Stimulated activated CD4-positive, alpha-beta T cell treated with anti-CD3 and anti-CD28 coated beads, Interleukin-4, amount 100 ng/mL, for 48 hours (primary cell): ENCODE measurements at places on chromosomes 16 and 17.

- DNase-seq: no peak
Measured at GRCh38 chr17:73089322-73090317, 2.9 kb downstream of the SLC39A11 start.

GRCh38 chr17:74768069-74768762 is 7.9 kb downstream of the NAT9 start:
- DNase-seq: no peak

DNA sequence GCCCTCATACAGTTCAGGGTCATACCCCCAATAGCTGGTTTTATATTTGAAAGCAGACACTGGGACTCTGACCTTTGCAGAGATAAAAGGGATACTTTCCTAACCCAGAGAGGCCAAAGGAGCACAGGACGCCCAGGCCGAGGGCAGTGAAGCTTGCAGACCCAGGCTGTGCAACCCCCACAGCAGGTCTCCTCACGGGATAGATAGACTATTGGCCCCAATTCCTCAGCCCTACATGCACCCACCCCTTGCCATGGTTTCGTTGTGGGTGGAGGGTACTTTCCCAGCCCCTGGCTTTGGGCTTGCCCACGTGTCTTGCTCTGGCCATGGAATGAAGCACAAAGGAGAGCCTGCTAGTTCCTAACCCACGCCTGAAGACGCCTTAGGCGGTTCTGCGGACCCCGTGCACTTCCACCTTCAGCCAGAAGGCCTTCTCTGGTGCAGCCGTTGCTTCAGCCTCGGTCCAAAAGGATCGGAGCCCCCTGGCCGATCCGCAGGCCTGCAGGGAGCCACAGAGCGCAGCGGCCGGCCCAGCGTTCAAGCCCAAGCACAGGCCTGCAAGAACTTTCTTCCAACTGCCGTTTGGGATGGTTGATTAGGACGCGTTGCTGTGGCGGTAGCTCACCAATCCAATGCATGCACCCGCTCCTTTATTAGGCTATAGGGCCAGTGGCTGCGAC is 9.8 kb upstream of the BRCA1 start:
- DNase-seq: no peak

GRCh38 chr16:66146798-66147197 is 219.7 kb upstream of the CDH5 start:
- DNase-seq: no peak

DNA sequence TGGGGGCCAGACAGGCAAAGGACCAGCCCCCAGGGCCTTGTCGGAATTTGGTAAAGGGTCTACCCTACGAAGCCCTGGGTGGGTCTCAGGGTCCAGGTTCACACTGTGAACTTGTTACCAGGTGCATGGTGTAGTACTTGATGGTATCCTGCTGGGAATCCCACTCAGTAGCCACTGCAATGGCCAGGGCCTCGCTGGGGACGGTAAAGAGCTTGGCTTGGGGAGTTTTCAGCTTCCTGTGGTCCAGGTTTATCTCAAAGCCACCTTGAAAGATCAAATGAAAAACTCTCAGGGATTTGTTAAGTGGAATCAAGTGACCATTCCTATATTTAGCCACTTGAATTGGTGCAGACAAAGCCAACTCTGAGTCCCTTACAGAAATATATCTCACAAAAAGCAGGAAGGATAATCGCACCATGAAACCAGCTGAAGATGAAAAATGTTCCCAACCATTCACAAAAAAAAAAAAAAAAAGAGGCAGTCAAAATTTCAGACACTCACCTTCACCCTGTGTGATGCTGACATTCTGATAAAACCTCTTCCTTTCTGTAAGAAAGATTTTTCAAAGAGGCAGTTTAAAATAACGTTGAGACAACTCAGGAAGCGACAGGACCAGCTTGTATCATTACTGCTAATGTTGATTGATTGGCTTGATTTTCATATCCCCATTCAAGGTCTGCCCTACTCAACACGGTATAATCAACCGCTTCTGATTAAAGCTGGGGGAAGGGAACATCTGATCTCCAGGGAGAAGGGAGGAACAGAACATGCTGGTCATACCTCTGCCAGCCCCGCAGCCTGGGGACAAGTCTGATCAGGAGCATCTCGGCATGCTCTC is 10.6 kb downstream of the ATPAF2 start:
- DNase-seq: no peak

GRCh38 chr17:14331225-14331981 is 30.5 kb downstream of the HS3ST3B1 start:
- no peak for DNase-seq

DNA sequence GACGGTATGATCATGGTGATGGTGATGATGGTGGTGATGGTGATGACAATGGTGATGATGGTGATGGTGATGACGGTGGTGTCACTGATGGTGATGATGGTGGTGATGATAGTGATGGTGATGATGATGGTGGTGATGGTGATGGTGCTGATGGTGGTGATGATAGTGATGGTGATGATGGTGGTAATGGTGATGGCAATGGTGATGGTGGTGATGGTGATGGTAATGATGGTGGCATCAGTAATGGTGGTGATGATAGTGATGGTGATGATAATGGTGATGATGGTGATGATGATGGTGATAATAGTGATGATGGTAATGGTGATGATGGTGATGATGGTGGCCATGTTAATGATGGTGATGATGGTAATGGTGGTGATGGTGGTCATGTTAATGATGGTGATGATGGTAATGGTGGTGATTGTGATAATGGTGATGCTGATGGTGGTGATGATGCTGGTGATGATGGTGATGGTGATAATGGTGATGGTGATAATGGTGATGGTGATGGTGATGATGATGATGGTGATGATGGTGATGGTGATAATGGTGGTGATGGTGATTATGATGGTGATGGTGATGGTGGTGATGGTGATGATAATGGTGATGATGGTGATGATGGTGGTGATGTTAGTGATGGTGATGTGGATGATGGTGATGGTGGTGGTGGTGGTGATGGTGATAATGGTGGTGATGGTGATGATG is 107.2 kb downstream of the C16orf95 start:
- no peak for DNase-seq

GRCh38 chr16:2432286-2432685 is 3.0 kb downstream of the CCNF start:
- no peak for DNase-seq
